ENCODE measurements at places on chromosomes 11 and 22.

- no peak for DNase-seq
These were observed 18.8 kb downstream of the CSNK1E start for GRCh38 chr22:38298312-38299005.

GRCh38 chr22:33524511-33525260 is 395.6 kb downstream of the LARGE1 start:
- DNase-seq: no peak

GRCh38 chr22:23353004-23353403 is 172.7 kb downstream of the BCR start:
- DNase-seq: no peak

- peak; percentile 92 for DNase-seq
These were observed 15.3 kb upstream of the MRTFA start for GRCh38 chr22:40651563-40652501.

DNA sequence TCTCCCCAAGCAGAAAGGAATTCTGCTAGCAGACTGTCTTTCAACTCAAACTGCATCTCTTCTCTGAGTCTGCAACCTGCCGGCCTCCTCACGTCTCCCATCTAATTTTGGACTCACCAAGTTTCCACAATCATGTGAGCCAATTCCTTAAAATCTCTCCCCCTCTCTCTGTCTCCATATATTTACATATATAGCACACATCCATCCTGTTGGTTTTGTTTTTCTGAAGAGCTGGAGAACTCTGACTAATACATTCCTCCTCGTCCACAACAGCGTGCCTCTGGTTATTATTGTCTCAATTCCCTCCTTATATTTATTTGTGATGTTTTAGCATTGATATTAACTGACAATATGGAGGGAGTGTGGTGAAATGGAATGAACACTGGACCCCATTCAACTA is 29.6 kb upstream of the FJX1 start:
- no peak for DNase-seq

DNA sequence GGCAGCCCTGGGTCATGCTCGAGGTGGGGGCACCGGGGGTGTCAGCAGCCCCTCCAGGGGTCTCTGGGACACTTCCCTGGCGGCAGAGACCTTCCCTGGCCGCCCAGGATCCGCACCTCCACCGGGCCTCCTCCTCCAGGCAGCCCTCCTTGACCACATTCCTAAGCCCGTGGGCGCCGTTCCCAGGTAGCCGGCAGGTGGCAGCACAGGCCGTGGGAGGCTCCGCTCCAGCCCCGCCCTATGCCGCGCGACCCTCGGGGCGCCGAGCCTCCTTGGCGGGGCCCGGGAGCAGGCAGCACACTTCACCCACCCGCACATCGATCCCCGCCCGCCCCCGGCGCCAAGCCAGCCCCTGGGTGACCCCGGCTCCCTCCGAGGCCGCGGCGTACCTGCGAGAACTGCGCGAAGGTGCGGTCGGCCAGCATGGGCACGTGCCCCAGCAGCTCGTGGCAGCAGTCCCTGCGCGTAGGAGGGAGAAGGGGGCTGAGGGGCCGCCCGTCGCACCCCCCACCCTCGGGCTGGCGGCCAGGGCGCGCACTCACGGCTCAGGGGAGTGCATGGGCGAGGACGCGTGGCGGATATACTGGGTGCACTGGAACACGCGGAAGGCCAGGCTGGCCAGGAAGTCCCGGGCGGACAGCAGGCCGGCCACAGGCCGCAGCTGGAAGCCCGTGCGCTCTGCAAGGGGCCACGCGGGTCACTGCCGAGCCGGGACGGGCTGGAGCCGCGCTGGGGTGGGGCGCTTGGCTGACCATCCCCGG is 5.3 kb upstream of the INS start:
- DNase-seq: no peak

GRCh38 chr11:109914809-109915653 is 178.2 kb upstream of the ZC3H12C start:
- DNase-seq: no peak

GRCh38 chr22:17258015-17258787 is 39.0 kb upstream of the ADA2 start:
- peak; percentile 80 for DNase-seq

DNA sequence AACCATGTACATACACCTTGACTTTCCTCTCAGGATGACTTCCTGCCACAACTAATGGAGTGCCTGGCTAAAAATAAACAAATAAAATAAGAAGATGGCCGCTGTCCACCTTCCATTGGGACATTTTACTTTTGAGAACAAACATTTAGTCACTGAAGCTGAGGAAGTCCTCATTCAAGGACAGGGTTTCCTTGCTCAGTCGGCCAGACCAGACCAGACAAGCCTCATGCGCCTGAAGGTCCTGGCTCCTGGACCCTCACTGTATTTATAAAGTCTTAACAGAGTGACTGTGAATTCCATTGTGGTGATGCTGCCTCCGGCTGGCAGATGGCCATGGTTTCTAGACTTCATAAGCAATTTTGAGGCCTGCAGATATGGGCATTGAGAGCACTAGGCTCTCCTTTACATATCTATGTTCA is 114.5 kb downstream of the MAML2 start:
- no peak for DNase-seq

- DNase-seq: no peak
These were observed 46.4 kb downstream of the APOL1 start for GRCh38 chr22:36299295-36299694.

DNA sequence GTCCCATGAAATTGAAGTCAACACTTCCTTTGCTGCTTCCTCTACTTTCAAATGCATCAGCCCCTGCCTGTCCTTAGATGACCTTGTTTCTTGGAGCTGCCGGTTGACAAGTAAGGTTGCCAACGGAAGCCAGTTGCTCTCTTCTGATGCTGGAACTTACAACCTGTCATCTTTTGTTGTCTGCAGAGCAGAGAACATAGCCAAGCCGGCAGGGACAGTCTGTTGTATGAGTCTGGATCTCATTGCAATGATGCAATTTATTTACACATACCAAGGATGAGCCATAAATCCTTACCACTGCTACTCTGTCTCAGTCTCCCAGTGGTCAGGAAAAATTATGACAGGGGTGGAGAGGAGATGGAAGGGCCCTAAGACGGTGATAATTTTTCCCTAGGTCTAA is 151.4 kb downstream of the BLID start:
- DNase-seq: no peak

DNA sequence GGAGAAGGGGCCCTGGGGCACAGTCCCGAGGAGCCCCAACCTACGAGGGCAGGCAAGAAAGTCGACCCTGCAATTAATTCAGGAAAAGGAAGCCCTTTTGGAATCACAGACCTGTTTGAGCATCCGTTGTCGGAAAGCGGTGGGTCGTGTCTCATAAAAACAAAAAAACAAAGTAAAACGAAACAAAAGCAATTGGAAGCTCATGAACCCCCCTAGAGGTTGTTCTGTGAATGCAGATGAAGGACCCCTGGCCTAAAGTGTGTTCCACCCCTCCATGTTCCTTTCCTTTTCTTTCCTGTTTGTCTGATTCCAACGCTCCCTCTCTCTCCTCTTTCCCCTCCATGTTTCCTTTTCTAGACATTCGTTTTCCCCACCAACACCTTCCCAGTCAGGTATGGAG is 203.7 kb downstream of the GRIK4 start:
- no peak for DNase-seq

- DNase-seq: no peak
These were observed 830.0 kb downstream of the NTM start for GRCh38 chr11:132200353-132200936.

DNA sequence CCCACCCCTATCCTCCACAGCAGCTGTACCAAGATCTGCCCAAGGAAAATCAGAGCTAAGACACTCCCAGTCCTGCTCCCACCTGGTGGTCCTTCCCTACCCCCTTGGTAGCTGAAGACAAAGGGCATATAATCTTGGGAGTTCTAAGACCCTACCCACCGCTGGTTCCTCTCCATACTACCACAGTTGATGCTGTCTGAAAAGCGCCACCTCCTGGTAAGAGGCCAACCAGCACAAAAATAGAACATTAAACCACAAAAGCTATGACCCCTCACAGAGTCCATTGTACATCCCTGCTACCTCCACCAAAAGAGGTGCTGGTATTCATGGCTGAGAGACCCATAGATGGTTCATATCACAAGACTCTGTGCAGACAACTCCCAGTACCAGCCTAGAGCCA is 161.5 kb upstream of the ARHGAP42 start:
- DNase-seq: no peak

GRCh38 chr11:19656140-19656541 is 56.5 kb upstream of the NAV2 start:
- DNase-seq: no peak

GRCh38 chr11:121039971-121040613 is 16.2 kb downstream of the TBCEL start:
- no peak for DNase-seq

- no peak for DNase-seq
These were observed 7.2 kb downstream of the PPFIBP2 start for GRCh38 chr11:7520981-7521487.

GRCh38 chr22:25045159-25045558 is 92.6 kb downstream of the KIAA1671 start:
- no peak for DNase-seq

- no peak for DNase-seq
These were observed 66.3 kb downstream of the PAK1 start for GRCh38 chr11:77407613-77408012.

DNA sequence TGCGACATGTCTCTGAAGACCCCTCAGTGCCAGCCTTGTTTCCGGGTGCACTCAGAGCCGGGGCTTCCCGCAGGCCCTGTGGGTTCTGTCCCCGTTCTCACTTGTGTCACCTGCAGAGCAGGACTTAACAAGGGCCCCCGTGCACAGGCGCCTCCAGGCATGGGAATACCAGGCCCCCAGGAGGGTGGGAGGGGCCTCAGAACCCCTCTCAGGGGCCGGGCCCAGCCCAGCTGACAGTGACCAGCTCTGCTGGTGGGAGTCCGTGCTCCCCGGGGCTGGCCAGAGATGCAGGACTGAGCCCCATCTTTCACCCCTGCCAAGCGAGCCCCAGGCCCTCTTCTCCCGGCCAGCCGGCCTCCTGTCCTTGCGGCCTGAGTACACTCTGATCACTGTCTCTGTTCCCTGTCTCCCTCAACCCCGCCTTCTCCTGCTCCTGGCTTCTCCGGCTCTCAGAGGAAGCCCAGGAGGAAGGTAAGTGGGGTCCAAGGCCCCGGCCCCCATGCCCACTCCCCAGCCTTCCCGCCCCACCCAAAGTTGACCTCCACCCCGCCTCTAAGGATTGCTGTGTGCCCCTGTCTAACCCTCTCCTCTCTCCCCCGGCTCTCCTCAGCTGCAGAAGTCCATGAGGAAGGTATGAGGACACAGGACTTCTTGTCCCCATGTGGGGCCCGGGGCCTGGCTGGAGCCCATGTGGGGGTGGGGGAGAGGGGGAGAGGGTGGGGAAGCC is 5.3 kb downstream of the TNNT3 start:
- DNase-seq: no peak

GRCh38 chr11:64859542-64860414 is 15.3 kb upstream of the CDC42BPG start:
- peak; percentile 80 for DNase-seq

- DNase-seq: no peak
These were observed 5.5 kb downstream of the TOLLIP start for GRCh38 chr11:1303973-1304372.

- no peak for DNase-seq
These were observed 6.0 kb upstream of the CLCF1 start for GRCh38 chr11:67379061-67380058.

GRCh38 chr11:27239305-27239942 is 123.6 kb downstream of the CCDC34 start:
- no peak for DNase-seq

DNA sequence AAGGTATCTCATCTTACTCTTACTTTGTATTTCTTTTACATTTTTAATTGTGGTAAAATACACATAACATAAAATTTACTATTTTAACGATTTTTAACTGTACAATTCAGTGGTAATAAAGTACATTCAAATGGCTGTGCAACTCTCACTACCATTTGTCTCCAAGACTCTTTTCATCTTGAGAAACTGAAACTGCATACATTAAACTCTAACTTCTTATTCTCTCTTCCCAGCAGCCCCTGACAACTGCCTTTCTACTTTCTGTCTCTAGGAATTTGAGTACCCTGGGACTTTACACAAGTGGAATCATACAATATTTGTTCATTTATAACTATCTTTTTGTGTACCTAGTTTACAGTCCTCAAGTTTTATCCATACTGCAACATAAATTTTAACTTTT is 725.8 kb upstream of the KIRREL3 start:
- no peak for DNase-seq

- no peak for DNase-seq
These were observed 15.2 kb downstream of the MB start for GRCh38 chr22:35601743-35602615.

DNA sequence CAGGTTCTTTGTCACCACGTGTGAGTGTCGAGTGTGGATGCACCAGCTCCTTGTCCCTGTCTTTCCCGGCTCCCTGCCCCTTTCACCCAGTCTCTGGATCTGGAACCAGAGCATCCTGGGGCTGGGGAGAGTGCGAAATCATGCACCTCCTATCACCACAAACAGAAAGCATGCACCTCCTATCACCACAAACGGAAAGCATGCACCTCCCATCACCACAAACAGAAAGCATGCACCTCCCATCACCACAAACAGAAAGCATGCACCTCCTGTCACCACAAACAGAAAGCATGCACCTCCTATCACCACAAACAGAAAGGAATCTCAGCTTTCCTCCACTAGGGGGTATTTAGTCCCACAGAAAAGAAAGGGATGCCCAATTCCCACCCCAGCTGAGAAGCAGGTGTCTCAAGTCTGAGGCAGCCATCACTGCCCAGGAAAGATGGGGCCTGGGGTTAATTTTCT is 5.9 kb upstream of the GLB1L3 start:
- peak; percentile 33 for DNase-seq

DNA sequence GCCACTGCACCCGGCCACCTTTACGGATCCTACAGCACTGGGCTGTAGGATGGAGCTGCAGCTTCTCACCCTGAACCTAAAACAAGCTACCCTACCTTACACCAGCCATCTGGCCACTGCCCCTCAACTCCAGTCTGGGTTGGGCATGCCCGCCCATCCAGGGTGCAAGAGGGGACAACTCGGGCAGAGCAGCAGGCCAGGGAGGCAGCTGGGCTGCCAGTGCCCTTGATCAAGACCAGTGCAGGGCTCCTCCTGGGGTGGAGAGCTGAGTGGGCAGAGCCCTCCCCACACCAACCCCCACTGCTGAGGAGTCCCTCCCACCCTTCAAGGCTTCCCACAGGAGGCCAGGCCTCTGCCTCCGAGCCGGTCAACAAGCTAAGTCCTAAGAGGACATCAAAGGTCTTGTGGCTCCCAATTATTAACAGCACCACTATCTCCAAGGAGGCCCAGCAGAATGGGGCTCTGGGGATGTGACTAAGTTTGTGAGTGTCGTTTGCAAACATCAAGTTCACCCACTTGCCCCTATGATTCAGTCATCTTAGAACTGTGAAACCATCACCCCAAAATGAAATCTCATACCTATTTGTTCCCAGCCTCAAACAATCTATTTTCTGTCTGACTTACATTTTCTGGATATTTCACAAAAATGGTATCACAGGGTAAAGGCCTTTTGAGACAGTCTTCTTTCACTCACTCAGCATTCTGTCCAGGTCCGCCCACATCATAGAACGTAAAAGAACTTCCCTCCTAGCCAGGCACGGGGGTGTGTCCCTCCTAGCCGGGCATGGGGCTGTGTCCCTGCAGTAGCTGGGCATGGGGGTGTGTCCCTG is 11.0 kb downstream of the GATD1 start:
- no peak for DNase-seq

GRCh38 chr22:38569972-38570778 is at the start of gene DMC1:
Gene DMC1, minus strand, starts transcription at chr22:38570183. Its CDS starts 1,927 bp downstream, at chr22:38568256.
- DNase-seq: peak; percentile 84
